ENCODE measurements at places on chromosomes 12 and 14.

GRCh38 chr12:68613209-68613904 lies 2.7 kb downstream of the RAP1B start:
- no peaks in the 10 kb centered on the region for H3K36me3 ChIP-seq
- peak overlapping the region; percentile 99 for H3K27ac ChIP-seq
- DNase-seq = no peak
- peak overlapping the region; percentile 86 for H3K4me3 ChIP-seq

GRCh38 chr12:76878099-76878898 lies 520 bp downstream of the CSRP2 start:
- no peaks in the 10 kb centered on the region for H3K27me3 ChIP-seq
- peaks cover 48% of the 10 kb centered on the region for H3K4me1 ChIP-seq
- peak overlapping the region; percentile 73 for H3K4me3 ChIP-seq
- no peaks in the 10 kb centered on the region for H3K36me3 ChIP-seq
- no peak for DNase-seq
- peak overlapping the region; percentile 95 for H3K27ac ChIP-seq

GRCh38 chr14:36014236-36014635 lies 162.3 kb downstream of the PTCSC3 start:
- DNase-seq = no peak
- no peaks in the 10 kb centered on the region for H3K27me3 ChIP-seq
- H3K27ac ChIP-seq = no peak overlapping the region
- H3K4me3 ChIP-seq = no peak overlapping the region

DNA sequence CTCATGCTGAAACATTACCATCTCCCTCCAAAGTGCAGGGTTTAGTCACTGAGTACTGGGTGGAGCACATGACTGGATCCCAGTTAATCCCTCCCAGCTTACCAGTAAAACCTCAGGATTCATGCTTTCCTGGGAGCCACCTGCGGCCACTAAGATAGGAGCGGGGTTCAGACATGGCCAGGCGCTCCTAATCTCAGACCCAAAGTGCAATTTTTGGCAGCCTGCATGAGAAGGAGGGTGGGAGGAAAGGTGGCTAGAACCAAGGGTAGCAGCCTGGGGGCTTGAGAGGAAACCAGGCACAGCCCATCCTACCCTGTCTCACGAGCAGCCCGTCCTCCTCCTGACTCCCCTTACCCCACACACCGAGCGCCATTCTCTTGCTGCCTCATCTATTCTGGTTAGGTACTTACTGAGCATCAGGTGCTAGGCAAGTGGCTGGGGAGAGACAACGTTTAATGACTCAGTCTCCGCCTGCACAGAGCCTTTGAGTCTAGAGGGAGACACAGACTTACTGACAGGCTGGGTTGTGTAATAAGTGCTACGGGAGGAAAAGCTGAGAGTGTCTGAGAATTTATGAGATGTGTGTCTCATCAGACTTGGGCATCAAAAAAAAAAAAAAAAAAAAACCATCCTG lies 9.9 kb downstream of the GPRC5A start:
- H3K4me3 ChIP-seq = no peak overlapping the region
- peak overlapping the region; percentile 92 for H3K27ac ChIP-seq
- no peaks in the 10 kb centered on the region for H3K27me3 ChIP-seq
- H3K4me1 ChIP-seq = peaks cover 50% of the 10 kb centered on the region
